ENCODE measurements at places on chromosomes 2 and 18.

DNA sequence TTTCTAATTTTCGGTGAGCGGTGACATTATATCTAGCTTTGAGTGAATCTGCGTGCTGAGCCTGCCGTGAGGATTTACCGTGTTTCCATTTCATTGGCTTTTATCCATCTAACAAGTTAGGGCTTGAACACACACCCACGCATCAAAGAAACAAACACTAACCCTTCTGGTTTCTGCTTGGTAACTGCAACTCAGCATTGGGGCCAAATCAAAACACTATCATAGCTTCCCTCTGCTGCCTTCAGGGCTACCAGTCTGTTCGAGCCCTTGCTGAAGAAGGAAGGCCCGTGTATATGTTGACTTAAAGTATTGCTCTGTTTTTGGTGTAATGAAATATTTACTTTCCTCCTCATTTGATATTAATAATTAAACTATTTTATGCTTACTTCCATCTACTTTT is 227.2 kb downstream of the PHLPP1 start:
- DNase-seq: no peak

DNA sequence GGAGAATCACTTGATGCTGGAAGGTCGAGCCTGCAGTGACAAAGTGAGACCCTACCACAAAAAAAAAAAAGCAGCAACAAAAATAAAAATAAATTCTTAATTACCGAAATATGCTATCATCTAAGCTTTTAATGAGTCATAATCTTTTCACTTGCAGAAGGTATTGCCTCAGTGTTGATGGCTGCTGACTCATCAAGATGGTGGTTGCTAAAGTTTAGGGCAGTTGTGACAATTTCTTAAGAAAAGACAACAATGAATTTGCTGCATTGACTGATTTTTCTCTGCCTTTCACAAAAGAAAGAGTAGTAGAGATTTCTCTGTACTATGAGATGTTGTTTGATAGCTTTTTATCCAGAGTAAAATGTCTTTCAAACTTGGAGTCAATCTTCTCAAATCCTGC is 1809.0 kb downstream of the SUCLG1 start:
- no peak for DNase-seq

- DNase-seq: no peak
These were observed 9.7 kb downstream of the CCDC68 start for GRCh38 chr18:54949588-54949987.

DNA sequence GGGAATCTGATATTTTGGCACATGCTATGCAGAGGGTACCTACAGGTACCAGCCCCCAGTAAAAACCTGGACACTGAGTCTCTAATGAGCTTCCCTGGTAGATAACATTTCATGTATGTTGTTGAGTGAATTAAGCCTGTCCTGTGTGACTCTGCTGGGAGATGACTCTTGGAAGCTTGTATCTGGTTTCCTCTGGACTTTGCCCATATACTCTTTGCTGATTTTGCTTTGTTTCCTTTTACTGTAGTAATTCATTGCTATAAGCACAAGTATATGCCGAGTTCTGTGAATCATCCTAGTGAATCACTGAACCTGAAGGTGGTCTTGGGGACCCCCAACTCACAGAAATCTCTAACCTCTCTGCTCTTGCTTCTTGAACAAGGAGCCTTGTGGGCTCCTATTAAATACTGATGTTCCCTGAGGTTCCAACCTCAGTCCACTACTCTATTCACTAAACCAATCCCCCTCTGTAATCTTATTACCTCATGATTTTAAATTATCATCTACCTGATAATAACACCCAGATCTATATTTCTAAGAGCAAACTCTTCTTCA is 94.3 kb upstream of the WDSUB1 start:
- no peak for DNase-seq

DNA sequence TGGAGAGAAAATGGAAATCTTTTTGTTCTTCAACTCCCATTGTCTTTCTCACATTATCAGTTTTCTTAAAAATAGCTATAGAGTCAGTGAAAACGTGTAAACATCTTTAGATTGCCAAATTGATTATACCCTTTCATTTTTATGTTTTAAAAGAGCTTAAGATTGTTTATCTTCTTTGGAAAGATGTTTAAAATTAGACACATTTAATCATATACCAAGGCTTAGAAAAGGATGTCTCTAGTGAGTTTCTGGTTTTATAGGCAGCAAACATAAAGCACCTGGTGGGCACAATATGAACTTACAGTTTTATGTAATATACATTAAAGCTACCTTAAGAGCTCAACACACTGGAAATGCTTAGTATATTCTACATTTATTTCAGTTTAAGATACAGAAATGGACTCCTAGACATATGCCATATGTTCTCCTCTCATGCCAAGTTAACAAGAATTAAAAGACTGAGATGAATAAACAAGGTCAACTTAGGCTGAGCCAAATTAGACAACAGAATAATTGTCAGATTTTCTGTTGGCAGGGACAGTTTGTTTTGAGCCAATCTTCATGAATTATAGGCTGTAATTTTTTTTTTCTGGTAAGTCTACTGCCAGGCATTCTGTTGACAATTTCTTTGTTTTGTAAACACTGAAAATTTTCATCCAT is 112.7 kb downstream of the OTX1 start:
- no peak for DNase-seq

DNA sequence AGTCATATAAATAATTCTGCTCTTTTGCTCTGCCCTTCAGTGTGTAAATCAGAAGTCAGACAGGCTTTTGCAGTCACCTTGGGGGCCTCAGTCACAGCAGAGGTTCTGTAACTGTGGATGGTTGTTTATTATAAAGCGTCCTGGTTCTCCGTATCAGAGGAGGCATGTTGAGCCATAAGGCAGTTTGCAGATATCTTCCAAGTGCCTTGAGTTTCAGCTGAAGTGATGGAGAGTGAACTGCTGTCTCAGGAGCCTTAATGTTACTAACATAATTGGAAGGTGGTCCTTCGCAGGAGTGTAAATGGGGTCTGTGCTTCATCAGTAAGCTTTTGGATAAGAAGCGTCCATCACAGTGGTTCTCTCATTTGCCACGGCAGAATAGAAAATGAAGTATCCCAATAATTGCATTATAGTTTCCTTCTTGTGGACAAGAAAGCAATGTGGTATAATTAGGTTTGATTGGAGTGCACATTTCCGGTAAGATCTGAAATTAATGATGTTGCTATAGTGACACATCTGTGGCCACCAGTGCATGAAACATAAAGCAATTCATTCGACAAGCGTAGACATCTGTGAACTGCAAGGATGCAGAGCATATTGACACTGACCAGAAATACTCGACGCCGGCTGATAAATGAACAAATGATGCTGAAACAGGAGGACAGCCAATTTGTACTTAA is 112.5 kb upstream of the NFATC1 start:
- no peak for DNase-seq

- DNase-seq: no peak
These were observed 271.2 kb downstream of the GLI2 start for GRCh38 chr2:121006743-121007489.

GRCh38 chr2:196875414-196875813 is 51.1 kb downstream of the PGAP1 start:
- DNase-seq: no peak

DNA sequence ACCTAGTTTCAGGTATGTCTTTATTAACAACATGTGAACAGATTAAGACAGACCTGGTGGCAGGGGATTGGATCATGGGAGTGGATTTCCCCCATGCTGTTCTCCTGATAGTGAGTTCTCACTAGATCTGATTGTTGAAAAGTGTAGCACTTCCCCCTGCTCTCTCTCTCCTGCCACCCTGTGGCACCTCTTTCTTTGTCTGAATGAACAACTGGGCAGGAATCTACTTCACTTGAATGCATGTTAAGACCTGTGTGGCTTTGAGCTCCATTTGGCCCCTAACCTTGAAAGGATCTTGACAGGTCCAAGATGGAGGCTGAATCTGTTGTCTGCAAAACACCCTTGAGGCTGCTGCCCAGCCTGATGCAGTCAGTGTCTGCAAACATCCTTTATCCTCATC is 194.4 kb downstream of the RNF144A start:
- no peak for DNase-seq

GRCh38 chr18:67109535-67109934 is 407.0 kb downstream of the DSEL start:
- DNase-seq: no peak

- DNase-seq: no peak
These were observed 79.9 kb upstream of the OTOS start for GRCh38 chr2:240220371-240220770.

GRCh38 chr2:176418768-176419167 is 149.5 kb downstream of the MTX2 start:
- DNase-seq: no peak

DNA sequence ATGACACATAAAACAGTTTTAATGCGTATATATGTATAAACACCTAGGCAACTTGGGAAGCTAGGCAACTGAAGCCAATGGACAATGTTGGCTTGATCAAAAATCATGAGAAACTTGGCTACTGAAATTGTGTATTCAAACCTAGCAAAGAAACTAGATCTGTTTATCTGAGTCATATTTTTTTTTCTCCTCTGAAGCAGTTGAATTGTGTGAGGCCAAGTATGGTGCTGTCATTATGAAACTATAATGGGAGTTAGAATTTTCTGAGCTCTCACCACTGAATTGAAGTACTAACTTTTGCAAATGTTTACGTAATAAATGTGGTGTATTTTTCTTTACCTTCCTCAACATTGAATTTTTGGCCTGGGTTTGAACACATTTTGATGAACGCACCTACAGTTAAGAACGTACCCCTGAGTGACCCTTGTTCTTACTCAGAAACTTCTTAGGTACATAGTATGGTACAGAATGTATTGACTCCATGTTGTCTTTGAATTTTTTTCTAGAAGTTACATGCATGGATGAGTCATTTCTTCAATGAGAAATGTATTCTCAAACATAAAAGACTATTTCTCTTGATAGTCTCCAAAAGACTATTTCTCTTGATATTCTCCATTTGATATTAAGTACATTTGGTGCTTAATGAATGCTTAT is 23.8 kb downstream of the CD28 start:
- no peak for DNase-seq

DNA sequence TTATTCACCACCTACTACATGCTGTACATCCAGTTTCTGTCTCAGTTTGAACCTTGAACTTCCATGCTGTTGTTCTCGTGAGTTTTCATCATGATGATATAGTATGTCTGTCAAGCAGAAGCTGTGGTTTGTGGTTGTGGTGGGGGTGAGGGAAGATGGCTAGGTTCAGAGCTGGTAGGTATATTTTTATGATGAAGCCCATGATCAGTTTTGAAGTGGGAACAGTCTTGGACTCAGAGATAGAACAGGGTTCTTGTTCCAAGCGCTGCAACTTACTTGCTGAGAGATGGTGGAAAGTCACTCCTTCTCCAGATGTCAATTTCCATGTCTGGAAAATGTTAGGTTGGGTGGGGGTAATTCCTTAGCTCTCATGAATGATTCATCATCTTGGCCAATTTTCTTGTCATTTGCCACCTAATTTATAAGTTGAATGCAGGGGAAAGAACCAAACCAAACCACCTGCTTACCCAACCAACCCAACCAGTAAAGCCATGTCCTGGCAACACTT is 21.6 kb downstream of the PMAIP1 start:
- no peak for DNase-seq

DNA sequence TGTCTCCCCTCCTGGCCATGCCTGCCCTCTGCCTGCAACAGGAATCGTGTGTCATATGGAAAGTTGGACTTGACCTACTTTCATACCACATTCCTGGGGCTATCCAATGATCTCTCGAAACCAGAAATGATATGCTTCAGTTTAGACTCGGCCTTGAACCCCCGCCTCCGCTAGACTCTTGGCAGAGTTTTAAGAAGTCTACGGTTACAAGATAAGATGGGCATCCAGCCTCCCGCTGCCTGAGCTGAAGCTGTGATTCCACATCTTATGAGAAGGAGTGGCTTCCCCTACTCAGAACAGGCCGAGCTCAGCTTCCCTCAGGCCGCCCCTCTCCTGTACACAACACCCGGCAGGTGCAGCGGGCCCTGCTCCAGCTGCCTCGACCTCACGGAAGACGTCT is 73.9 kb downstream of the MTCL1 start:
- DNase-seq: no peak

GRCh38 chr2:234448506-234449184 is 48.2 kb downstream of the ARL4C start:
- no peak for DNase-seq

DNA sequence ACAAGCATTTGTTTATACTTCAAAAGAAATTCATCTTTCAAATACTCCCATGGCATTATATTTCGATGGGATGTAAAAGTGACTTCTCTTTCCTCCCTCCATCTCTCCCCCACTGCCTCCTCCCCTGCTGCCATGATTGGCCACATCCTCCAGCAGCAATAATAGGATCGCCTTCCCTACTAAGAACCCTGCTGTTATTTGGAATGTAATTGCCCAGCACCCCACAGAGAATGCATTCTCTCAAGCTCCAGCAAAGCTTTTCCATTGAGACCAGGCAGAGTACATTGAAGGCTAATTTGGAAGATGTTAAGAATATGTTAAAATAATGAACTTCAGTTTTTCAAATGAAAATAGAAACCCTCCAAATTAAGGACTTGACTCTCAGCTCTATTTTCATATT is 375.4 kb upstream of the ACVR2A start:
- no peak for DNase-seq

- no peak for DNase-seq
These were observed 9.0 kb downstream of the SP140L start for GRCh38 chr2:230335864-230336506.

- DNase-seq: no peak
These were observed 694.9 kb upstream of the KLHL29 start for GRCh38 chr2:22690096-22690495.

- no peak for DNase-seq
These were observed 50.8 kb downstream of the WIPF1 start for GRCh38 chr2:174546519-174547506.

DNA sequence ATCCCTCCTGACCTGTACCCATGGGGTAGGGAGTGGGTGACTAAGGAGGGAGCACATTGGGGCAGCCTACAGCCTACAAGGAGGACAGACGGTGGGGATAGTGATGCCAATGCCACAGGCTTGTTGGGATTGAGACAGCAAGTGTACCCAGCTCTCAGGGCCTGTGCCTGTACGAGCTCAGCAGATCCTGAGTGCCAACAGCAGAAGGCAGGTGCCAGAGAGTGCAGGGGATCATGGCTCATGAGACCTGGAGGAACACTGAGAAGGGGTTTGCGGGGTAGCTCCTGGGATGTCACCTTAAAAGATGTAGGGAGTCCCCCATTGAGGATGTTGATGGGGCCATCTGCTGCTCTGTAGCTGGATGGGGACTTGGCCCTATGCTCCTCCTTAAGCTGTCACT is 10.3 kb upstream of the SNED1 start:
- no peak for DNase-seq

GRCh38 chr2:182164686-182165085 is 179.0 kb downstream of the PPP1R1C start:
- DNase-seq: no peak

DNA sequence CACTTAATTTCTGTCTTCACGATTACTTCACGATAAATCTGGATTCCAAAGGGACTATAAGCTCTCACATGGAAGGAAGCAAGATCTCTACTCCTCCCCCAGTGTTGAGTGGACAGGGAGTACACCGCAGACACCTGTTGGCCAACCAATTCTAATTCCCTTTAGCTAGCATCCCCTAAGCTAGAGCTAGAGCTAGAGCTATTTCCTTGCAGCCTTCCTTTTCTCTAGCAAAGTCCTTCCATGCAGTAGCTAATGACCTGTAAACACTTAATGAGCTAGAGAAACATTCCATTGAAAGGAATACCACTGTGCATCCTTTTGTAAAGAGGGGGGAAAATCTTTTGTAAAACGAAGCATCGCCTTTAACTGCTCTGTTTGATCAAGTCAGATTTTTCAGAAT is 56.5 kb downstream of the BCL11A start:
- DNase-seq: no peak

GRCh38 chr2:150332383-150332782 is 155.1 kb downstream of the RND3 start:
- DNase-seq: no peak

Data from AG09319 (cell line).